NCI-H226 (cell line): ENCODE measurements at places on chromosomes 3 and 15.

- no peak for DNase-seq
Observed at GRCh38 chr3:128784232-128784631, 58.2 kb downstream of the RAB7A start.

DNA sequence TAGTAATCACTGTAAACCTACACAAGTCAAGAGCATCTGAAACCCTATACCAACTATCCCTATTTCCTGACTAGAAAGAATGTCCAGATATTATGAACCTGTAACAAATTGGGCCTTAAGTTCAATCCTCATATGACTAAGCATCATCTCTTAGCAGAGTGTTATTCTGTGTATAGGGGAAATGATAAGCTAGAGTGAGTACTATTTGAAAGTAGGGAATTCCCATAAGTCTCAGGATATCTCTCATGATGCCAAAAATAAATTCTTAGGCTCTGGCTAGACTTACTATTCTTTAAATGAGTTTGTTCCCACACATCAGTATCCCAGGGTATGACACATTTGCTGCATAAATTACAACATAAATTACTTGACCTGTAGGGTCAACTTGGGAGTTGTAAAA is 15.3 kb downstream of the MRPL47 start:
- peak; percentile 27 for DNase-seq

- DNase-seq: no peak
Observed at GRCh38 chr3:29922992-29923746, 642.3 kb downstream of the RBMS3 start.

- no peak for DNase-seq
Observed at GRCh38 chr3:192931825-192932224, 14.2 kb upstream of the MB21D2 start.

- peak; percentile 97 for DNase-seq
Observed at GRCh38 chr3:187186801-187187421, 10.4 kb upstream of the RTP1 start.

DNA sequence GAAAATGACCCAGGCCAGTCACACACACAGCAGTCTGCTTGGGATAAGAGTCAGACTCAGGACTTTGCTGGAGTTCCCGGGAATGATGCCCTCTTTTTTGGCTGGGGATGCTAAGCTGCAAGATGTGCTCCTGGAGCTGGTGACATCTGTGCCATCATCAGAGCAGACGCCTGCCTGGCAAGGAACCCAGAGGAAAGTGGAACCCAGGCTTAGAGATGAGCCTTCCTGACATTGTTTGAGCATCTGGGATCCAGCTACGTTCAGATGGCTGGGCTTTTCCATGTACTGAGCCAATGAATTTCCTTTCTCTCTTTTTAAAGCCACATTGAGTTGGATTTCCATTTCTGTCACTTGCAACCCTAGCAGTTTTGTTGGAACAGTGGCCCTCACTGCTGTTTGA is 53.3 kb downstream of the EBLN2 start:
- no peak for DNase-seq

DNA sequence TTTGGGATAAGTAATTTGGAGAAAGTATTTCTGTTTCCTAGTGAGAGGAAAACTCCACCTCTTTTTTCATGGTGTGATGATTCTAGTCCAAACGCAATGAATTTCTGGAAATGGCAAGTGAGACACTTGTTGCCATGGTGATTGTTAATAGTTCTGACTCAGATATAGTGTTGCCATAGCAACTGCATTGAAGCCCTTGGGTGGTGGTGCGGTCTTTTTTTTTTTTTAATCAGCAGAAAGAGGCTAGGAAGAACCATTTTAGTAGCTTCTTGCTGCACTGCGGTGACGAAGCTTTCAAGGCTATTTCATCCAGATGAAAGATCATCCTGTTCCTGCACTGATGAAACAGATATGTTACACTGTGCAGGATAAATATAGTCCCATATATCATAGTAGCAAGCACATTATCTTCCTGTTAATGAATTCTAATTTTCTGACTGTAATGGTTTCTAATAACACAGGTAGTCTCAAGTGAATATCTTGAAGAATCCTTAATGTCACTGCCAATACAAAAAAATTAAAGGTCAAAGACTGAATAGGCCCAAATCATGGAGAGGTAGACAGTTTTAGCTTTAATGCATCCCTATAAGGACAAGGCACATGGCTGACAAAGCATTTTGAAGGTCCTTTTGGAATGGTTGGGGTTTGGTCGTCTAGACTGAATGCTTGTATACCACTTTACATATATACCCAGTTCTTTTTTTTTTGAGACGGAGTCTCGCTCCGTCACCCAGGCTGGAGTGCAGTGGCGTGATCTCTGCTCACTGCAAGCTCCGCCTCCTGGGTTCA is 125.1 kb upstream of the ZBTB20 start:
- DNase-seq: no peak

- no peak for DNase-seq
Observed at GRCh38 chr3:134059035-134059601, 29.4 kb upstream of the SLCO2A1 start.

DNA sequence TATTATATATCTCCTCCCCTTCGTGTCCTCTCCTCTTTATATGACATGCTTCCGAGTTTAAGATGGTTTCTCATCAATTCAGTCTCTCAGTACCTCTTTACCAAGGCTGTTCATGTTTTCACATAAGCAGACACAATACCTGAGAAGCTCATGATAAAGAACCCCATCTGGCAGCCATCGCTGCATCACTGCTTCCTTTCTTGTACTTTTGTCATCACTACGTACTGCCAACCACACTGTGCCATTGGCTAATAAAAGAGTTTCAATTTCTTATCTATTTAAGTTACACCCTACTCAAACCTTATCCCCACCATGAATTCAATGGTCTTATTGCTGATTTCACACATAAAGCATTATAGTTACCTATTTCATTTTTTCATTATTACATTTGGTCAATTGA is 484.7 kb upstream of the CNTN4 start:
- no peak for DNase-seq

- DNase-seq: peak; percentile 33
Observed at GRCh38 chr3:170563712-170564423, 22.0 kb downstream of the SLC7A14 start.

GRCh38 chr3:14464141-14464465 is 61.7 kb downstream of the SLC6A6 start:
- DNase-seq: no peak
